Left ventricle myocardium superior (tissue), 1 donor: ENCODE measurements at places on chromosomes 2 and 18. TPM values are rescaled to one million over a fixed set of nuclear protein-coding genes. Genes with fewer than 3 reads are reported as not detected.

- peak; percentile 19 for DNase-seq
Measured at GRCh38 chr18:11985586-11985985, 4.3 kb downstream of the IMPA2 start.

GRCh38 chr18:47901624-47902362 lies 28.7 kb downstream of the SMAD2 start:
- no peak for DNase-seq

DNA sequence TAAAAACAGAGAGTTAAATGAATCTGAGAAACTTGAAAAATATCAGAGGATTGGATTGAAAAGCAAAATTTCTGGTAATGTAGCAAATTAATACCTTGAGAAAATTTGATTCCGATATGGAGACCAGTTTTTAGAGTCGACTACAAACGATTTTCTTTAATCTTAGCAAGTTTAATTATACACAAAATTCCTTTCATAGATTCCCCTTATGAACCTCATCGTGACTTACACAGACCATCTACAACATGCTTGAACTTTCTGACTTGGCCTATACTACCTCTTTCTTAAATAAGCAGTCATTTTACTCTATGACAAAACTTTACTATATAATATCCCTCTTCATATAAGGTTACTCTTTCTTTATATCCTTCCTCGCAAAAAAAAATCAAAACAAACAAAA lies 769.6 kb upstream of the CRIM1 start:
- no peak for DNase-seq

- DNase-seq, result no peak
Measured at GRCh38 chr2:121326628-121327027, 41.6 kb upstream of the TFCP2L1 start.

SERPINB12 gene
- total RNA-seq, result not detected

PEX13 gene
- 25.7 TPM for total RNA-seq

GRCh38 chr2:105886029-105886454 lies 141.3 kb downstream of the NCK2 start:
- DNase-seq, result no peak

DNA sequence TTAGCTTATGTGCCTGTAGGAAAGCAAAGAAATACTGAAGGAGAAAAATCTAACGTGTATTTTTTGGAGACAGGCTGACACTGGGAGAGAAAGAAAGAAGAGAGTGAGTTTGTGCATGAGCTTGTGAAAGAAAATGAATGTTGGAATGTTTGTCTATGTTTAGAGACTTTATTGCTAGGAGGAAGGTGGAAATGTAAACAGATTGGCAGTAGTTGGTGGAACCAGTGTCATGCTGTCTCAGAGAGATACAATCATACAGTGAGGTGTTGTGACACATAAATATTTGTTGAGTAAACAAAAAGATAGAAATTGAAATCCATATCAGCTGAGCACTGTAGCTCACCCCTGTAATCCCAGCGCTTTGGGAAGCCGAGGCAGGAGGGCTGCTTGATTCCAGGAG lies 222.2 kb upstream of the MEIS1 start:
- no peak for DNase-seq

- no peak for DNase-seq
Measured at GRCh38 chr2:154686162-154686561, 12.3 kb upstream of the KCNJ3 start.

REG1B gene
- not detected for total RNA-seq

DNA sequence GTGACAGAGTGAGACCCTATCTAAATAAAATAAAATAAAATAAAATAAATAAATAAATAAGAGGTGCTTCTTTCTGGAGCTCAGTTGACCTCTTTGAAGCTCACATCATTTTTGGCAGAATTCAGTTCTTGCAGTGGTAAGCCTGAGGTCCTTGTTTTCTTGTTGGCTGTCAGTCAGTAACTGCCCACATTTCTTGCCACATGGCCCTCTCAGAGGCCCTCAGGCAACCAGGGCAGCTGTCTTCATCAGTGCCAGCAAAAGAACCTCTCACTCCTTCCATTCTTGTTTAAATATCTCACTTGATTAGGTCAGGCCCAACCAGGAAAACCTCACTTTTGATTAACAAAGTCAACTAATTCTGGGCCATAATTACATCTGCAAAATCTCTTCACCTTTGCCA lies 53.2 kb downstream of the RAPGEF4 start:
- no peak for DNase-seq

EPHA4 gene
- total RNA-seq, result 16.3 TPM

GRCh38 chr2:3461801-3462492 lies 57.4 kb downstream of the ADI1 start:
- no peak for DNase-seq

FAP gene
- 1.3 TPM for total RNA-seq

CNTNAP5 gene
- not detected for total RNA-seq

RUFY4 gene
- total RNA-seq, result not detected
